ENCODE measurements at places on chromosomes 12 and 14.

- no peak for DNase-seq
Measured at GRCh38 chr14:90569606-90570387, 173.0 kb downstream of the CALM1 start.

DNA sequence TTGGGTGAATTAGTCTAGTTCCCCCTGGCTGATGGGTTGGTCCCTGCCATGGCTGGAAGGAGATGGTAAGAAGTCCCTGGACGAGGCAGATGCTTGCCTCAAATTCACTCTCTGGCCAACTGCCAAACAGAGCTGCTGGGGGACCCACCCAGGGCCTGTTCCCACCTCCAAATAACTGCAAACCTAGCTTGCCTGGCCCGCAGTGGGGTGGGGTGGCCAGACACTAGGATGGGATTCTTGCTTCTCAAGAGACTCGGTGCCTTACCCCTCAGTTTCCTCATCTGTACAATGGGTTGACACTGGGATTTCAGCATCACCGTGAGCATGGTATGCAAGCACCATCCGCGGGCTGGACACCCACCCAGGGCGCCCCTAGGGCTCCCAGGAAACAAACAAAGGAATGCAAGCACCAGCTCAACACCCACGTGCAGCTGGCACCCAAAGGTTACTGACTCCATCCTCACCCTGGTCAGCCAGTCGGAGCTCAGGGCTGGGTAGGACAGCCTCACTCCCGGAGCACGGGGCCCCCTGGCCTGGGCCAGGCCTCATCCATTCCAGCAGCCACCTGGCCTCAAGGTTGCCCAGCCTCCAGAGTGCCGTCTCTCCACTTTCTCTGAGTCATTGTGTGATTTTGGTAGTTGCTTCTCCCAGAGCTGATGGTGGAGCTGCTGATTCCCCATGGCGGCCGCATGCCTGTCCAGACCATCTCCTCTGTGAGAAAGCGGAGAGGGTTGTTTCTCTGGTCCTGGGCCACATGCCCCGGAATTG is 205.2 kb upstream of the RTL1 start:
- no peak for DNase-seq

DNA sequence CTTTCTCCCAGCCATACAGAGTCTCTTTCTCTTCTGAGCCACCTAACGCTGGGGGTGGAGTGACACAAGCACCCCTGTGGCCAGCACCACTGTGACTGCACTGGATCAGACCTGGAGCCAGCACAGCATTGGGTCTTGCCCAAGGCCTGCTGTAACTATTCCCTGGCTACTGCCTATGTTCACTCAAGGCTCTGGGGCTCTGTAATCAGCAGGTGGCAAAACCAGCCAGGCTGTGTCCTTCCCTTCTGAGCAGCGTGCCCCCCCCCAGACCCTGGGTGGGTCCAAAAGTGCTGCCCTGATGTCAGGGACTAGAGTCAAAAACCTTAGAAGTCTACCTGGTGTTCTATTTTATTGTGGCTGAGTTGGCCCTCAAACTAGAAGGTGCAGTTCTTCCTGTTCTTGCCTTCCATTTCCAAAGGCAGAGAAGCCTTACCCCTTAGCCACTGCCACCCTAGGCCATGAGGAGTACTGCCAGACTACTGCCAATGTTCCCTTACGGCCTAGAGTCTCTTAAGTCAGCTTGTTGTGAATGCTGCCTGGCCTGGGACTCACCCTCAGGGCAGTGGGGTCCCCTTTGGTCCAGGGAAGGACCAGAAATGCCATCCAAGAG is 49.9 kb downstream of the PELI2 start:
- no peak for DNase-seq

DNA sequence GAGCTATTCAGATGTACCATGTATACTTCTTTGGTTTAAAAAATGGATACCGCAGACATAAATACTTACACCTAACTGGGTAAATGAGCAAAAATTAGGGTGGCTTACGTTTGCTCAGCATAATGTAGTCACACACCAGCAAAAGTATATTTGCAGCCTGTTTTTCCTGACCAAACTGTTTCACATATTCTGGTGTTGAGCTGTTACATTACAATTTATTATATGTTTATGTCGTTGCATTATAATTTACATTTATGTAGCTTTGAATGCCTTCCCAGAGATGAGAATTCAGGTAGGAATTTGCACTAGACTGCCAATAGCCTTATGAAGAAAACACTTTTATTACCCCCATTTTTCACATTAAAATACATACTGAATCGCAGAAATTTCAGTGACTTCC is 183.3 kb downstream of the PTPRO start:
- DNase-seq = no peak

GRCh38 chr12:68446901-68447796 is 115.0 kb upstream of the MDM1 start:
- no peak for DNase-seq

Measured in right hindlimb (tissue), 1 donor.